ENCODE measurements at places on chromosomes 3 and 15.

GRCh38 chr3:40661284-40661683, 136.5 kb downstream of the ZNF621 start:
- DNase-seq: no peak

DNA sequence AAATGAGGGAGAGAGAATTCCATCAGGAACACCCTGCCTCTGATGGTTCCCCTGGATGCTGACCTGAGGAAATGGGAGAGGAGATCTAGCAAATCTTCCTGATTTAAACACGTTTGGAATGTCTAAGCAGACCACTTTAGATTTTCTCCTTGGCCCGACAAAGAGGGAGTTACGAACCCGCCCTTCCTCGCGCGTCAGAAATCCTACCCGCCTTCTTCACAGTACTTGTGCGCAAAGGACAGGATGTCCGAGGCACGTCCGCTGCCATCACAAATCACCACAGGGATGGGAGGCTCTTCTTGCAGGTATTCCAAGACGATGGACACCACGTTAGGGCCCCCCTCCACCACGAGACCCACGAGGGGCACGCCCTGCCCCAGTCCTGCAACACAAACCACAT, 38.6 kb downstream of the TRPM1 start:
- DNase-seq: no peak

DNA sequence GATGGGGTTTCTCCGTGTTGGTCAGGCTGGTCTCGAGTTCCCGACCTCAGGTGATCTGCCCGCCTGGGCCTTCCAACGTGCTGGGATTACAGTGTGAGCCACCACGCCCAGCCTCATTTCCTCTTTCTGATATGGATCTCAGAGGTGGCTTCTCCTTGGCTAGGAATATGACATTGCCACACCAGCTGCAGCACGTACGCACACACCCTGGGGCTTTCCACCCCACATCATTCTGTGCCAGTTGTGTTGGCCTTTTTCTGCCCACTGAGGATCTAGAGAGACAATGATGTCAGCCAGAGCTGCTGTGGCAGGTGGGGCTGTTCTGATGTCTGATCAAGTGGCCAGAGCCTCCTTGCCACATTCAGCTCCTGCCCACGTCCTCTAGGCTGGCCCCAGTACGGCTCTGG, 29.0 kb downstream of the TMEM45A start:
- peak; percentile 67 for DNase-seq

GRCh38 chr3:46670000-46670890, 23.2 kb downstream of the ALS2CL start:
- DNase-seq: no peak

DNA sequence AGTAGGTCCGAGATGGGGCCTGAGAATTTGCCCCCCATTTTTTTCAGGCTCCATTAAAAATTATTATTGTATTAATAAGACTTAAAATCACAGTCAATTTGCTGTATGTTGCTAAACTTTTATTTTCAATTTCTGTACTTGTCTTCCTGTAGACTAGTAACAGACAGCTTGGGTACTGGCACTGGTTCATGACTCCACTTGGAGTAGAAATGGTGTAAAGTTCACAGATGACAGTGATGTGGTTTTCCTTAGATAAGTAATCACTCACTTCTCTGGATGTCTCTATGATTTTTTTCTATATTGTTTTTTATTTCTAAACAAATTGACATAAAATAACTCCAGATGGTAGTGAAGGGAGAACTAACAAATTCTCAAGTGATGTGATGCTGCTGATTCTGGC, 15.6 kb upstream of the ZNF80 start:
- no peak for DNase-seq

GRCh38 chr15:94740469-94740868, 509.1 kb downstream of the MCTP2 start:
- no peak for DNase-seq

DNA sequence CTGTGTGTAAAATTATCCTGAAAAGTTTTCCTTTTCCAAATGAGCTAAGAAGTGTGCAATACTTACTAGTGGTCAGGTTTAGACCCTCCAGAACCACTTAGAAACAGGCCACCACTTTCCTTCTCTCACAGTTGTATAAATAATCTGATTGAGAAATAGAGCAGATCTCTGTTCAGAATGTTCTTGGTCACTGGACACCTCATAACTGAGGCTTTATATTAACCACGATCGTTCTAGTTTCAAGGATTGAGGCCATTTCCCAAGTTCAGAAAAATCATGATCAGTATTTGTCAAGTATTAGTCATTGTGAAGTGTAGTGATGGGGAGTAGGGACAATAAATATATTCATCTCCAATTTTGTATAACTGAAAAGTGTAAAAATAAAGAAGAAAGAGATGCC, 1.0 kb upstream of the MAP3K13 start:
- DNase-seq: no peak

DNA sequence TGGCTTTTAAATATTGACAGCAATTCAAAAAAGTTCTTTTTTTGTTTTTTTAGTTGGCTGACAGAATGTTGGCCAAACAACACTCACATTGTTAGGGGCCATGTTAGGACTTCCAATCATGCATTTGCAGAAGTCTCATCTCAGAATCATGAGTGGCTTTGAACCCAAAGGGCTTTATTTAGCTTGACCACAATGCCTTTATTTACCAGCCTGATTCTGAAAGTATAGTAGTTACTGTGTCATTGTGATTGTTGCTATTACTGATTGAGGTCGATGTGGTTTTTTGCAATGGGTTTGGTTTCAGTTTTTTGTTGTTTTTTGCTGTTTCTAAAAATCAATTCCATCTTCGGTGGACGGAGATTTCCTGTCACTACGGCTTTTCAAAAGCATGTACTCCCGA, 7.2 kb downstream of the GLDN start:
- no peak for DNase-seq

All from CD4-positive, alpha-beta T cell treated with Interleukin-4 for 1 hour (primary cell).